SJSA1 (cell line): ENCODE measurements at places on chromosomes 16 and 17.

DNA sequence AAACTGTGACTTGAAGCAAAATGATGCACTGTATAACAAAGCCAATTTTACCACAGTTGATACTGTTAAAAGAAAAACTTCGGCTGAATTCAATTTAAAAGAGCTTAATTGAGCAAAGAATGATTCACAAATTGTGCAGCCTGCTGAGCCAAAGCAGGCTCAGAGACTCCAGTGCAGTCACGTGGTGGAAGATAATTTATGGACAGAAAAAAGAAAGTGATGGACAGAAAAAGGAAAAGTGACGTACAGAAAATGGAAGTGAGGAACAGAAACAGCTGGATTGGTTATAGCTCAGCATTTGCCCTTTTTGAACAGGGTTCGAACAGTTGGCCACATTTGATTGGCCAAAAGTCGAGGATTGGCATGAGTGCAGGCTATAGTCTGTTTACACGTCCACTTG, 25.7 kb downstream of the ZSWIM7 start:
- no peak for DNase-seq

DNA sequence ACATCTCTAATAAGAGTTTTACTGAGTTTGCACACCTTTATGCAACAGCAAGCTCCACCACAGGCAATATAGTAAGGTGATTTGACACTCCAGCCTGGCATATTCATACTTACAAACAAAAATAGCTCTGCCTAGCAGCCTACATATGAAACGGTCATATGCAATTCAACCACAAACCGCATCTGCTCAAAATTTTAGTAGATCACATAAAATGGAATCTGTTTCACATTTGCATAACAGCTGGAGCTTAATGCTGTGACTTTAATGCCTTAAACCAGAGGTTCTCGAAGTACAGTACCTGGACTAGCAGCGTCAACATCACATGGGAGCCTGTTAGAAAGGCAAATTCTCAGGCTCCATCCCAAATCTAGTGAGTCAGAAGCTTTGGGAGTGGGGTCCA, 578.4 kb downstream of the CDH11 start:
- DNase-seq: no peak

DNA sequence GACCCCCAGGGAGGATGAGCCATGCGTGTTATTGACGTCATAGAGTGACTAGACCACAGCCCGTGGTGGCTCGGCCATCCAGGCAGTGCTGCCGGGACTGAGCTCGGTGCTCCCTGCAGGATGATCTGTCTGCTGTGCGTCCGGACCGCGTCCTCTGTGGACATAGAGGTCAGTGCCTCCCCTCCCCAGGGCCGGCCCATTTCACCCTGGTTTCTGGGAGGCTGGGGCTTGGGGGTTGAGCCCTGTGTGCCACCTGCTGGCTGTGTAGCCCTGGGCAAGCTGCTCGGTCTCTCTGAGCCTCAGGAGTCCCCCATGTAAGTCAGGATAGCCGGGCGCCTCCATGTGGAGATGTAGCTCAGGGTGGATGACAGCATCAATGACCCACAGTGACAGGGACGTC, 8.3 kb downstream of the TSC2 start:
- DNase-seq: no peak

GRCh38 chr16:57736419-57737351, 1.1 kb downstream of the KATNB1 start:
- peak; percentile 69 for DNase-seq

- no peak for DNase-seq
Measured at GRCh38 chr17:52546990-52547389, 388.5 kb upstream of the CA10 start.

DNA sequence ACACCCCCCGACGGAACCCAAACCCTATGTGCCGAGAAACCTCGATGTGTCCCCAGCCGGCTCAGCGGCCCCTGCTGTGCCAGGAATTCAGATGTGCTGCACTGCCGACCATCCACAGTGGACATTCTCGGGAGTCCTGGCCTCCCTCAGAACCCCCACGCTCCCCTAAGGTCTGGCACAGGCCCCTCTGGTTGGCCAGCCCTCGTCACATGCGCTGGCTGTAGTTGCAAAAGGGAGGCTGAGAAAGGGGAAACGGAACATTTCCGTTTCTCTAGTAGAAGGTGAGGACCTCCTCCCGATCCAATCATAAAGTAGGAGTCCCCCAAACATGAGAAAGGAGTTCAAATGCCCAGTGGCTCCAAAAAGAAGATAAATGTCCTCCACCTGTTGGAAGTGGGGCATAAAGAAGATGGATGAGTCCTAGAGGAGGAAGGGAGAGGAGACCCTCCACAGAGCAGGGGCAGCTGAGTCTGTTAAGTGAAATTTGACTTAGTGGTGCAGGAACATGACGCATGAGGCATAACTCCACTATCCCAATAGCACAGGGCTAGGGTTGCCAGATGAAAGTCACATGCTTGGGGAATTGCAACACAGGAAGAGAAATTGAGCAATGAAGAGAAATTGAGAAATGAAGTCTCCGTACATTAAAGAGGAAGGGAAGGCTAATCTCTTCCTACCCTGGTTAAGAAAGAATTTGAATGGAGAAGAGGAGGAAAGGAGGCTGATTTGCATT, 49.3 kb upstream of the WSB1 start:
- peak; percentile 12 for DNase-seq

DNA sequence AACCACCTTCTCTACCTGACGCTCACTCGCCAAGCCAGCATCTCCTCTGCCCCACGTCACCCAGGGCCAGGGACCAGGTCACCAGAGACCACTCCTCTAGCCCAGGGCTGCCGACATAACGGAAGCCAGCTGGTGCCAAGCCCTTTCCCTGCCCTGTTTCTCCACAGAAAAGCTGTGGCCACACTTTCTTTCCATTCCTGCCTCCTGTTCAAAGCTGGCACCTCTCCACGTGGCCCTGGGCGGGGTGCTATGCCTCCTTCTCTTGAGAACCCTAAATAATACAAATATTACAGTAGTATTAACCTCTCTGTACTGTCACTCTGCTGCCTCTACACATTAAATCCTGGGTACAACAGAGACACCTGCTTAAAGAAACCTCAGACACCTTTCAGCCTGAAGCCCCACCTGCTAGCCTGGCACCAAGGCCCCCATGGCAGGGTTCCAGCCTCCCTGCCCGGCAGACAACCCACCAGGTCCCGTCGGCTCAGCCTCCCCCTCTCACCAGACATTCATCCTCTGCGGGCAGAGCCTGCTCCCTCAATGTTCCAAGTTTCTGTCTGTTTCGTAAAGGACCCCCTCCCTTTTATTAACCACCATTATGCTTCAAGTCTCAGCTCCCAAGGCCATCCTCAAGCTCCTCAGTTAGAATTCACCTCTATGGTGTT, 62.3 kb downstream of the TIMM22 start:
- no peak for DNase-seq

GRCh38 chr16:30786115-30786935, 680 bp downstream of the ZNF629 start:
- peak; percentile 73 for DNase-seq

DNA sequence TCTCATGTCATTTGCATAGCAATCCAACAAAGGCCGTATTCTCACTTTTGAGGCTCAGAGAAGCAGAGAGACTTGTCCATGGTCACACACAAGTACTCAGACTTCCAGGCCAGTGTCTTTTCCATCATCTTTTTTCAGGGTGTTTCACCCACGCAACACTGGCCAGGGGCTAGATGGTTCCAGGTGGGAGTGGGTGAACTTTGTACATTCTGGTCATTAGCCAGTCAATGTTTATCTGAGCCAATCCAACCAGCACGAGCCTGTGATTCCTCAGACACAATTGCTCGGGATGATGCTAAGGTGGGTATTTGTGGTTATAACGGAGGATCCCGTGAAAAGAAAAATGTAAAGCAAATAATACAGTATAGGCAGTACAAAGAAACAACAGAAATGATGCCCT, 56.3 kb downstream of the ZFHX3 start:
- no peak for DNase-seq

GRCh38 chr16:15398618-15399316, 3.2 kb downstream of the MPV17L start:
- DNase-seq: no peak

DNA sequence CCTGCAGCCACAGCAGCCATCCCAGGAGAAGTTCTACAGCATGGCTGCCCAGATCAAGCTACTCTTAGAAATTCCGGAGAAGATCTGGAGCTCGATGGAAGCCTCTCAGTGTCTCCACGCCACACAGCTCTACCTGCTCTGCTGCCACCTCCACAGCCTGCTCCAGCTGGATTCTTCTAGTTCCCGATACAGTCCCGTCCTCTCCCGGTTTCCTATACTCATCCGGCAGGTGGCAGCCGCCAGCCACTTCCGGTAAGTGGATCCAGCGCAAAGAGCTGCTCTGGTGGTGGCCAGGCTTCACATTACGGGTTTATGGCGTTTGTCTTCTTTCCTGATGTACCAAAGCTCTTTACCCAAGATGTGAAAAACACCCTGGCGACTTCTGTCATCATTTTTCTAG, 3.6 kb downstream of the COG1 start:
- DNase-seq: peak; percentile 60

- DNase-seq: no peak
Measured at GRCh38 chr16:4386451-4386805, 14.8 kb downstream of the VASN start.

GRCh38 chr16:11051879-11052808, 107.8 kb downstream of the CLEC16A start:
- DNase-seq: peak; percentile 59

GRCh38 chr17:17724307-17725010, 43.2 kb downstream of the RAI1 start:
- DNase-seq: no peak

DNA sequence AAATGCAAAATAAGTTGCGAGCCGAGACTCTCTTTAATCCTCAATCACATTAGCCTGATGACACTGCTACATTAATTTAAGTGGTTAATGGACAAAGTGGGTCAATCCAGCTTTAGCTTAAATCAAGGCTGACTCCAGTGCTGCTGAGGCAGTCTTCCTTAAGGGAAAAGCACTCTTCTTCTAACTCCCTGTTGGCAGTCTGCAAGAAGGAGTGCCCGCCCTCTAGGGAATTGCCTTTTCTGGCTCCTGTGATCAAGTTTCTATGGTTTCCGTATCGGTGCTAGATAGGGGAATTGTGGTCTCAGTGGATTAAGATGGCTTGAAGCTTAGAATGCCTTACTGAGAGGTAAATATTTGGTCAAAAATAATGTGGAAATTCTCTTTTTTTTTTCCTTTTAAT, 41.0 kb downstream of the HS3ST3B1 start:
- no peak for DNase-seq

DNA sequence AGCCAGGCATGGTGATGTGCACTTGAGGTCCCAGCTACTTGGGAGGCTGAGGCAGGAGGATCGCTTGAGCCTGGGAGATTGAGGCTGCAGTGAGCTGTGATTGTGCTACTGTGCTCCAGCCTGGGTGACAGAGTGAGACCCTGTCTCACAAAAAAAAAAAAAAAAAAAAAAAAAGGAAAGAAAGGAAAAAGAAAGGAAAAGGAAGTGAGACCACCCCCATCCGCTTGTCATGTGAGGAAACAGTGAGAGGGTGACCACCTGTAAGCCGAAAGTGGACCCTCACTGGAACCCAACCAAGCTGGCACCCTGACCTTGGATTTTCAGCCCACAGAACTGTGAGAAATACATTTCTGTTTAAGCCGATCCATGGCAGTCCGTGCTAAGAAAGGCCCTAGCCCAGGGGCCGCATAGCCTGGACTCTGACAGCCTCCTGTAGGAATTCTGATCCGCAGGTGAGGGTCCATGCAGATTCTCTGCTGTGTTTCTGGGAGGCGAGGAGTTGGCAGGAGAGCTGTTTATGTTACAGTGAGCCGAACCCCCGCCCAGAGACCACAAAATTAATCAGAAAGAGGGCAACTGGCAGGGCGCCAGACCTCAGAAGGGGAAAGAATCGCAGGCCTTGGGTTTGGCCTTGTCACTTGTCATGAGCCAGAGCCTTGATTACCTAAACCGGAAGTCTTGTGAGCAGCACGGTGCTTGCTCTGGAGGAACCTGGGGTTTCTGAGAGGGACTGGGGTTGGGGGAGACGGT, 945 bp downstream of the SGSH start:
- DNase-seq: peak; percentile 95

DNA sequence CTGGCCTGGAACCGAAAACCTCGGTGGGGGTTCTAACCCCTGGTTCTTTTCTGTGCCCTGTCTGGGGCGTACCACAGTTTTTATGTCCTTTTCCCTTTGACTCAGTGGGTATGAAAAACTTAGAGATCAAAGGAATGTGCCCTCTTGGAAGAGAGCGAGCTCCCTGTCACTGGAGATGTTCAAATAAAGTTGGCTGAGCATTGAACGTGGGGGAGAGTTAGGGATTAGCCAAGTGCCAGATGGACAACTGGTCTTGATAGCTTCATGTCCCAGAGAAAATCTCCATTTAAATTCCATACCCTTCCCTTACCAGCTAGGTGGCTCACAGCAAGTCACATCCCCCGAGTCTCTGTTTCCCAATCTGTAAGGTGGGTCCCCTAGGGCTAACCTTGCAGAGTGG, 9.5 kb downstream of the ADGRG1 start:
- DNase-seq: no peak

DNA sequence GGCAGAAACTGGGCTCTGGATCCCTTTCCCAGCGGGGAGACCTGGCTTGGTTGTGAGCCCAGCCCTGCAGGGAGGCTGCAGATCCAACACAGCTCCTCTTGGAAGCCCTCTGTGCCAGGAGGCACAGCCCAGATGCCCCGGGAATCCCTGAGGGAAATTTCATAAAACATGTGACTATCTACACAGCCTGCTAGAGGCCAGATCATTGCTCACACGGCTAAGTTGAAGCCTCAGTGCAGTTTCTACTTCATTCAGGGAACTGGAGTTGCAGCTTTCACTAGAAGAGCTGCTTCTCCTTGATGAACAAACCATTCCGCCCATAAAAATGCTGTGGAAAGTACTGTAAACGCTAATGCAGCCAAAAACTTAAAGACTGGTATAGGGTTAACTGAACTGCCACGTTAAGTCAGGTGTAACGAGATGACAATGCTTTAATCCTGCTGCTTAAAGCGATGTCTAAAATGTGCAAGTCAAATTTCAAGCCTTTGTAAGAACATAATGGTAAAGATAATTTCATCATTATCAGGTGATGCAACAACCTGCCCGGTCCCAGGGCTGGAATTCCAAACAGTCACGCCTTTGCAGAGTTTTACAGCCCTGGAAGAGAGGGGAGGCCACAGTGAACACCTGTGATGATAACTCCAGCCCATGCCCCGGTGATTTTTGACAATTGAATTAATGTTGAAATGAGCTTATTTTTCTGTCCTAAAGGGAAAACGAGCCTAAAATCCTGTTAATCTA, 172.5 kb downstream of the ZFHX3 start:
- no peak for DNase-seq

- no peak for DNase-seq
Measured at GRCh38 chr16:27928542-27928941, 135.0 kb downstream of the GSG1L start.
